Hindlimb muscle (tissue), 1 donor: ENCODE measurements at places on chromosomes 2 and 18. TPM values are rescaled to one million over a fixed set of nuclear protein-coding genes. Genes with fewer than 3 reads are reported as not detected.

The ID2 gene
- 26.7 TPM for polyA plus RNA-seq

The ARMC9 gene
- polyA plus RNA-seq = 6.3 TPM

The TOGARAM2 gene
- 0.83 TPM for polyA plus RNA-seq

GRCh38 chr2:216777637-216778273 lies 82.1 kb downstream of the TNP1 start:
- no peak for DNase-seq

DNA sequence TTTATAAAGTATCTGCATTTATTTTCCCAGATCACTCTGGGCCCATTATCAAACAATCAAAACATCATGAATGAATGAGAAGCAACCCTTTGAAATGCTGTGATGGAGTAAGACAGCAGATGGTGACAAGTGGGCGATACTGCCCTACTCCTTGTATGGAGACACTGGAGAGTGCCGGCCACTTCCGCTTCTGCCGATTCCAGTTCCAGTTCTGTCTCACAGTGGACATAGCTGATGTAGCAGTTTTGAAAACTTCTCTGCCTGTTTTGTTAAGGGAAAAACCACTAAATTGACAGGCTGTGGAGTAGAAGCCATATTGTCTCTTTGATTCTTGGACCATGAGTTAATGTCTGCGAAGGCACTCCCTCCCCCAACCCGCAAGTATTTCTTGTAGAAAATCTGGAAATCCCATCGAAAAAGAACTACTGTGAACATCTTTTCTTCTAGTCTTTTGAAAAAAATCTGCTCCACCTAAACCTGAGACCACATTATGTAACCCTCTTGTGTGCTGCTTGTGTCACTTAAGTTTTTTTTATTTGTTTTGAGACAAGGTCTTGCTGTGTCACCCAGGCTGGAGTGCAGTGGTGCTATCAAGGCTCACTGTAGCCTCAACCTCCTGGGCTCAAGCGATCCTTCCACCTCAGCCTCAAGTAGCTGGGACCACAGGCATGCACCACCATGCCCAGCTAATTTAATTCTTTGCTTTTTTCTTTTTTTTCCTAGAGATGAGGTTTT lies 133.5 kb downstream of the TANC1 start:
- no peak for DNase-seq

DNA sequence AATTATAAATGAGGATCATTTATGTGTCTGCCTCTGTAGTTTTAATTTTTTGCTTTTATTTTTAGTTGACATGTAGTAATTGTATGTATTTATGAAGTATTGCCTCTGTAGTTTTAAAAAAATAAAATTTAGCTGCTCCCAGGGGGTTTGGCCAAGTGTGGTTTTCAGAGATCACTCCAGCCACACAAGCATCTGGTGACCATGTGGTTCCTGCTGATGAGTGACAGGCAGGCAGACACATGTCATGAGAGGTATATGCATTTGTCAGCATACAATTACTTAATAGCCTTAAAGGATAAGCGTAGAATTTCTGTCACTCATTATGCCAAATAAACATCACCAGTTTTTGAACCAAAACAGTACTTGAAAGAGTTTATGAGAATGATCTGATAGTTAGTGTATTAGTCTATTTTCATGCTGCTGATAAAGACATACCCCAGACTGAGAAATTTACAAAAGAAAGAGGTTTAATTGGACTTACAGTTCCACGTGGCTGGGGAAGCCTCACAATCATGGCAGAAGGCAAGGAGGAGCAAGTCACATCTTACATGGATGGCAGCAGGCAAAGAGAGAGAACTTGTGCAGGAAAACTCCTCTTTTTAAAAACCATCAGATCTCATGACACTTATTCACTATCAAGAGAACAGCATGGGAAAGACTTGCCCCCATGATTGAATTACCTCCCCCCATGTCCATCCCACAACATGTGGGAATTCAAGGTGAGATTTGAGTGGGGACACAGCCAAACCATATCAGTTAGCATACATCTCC lies 29.6 kb downstream of the MREG start:
- DNase-seq = no peak

DNA sequence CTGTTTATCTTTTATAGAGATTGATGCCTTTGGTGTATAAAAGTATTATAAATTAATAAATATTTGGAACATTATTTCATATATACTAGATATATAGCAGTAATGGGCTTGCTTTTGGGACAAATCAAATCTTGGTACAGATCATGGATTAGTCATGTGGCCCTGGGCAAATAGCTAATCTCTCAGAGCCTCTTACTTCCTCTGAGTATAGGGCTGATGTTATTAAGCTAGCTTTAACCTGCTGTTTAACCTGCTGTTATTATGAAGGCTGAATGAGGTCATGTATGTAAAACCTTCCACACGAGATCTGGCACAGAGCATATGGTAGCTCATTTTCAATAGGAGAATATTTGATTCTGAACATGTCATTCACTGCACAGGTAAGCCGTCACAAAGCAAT lies 5.7 kb downstream of the ITGB6 start:
- no peak for DNase-seq

DNA sequence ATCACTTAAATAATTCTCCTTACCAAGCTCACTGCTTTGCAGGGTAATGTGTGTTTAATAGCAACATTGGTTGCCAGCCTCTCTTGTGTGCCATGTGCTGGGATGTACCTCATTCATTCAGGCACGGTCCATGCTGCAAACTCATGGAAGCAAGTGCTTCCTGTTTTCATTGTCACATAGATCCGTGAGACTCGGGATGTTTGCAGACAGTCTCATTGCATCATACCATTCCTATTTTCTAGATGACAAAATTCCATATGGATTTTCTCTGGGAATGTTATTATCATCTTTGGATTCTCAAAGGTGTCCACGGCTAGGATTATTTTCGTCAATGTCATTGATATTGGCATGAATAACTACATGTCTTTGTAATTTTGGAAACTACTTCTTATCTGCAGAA lies 60.0 kb upstream of the HDAC4 start:
- no peak for DNase-seq

DNA sequence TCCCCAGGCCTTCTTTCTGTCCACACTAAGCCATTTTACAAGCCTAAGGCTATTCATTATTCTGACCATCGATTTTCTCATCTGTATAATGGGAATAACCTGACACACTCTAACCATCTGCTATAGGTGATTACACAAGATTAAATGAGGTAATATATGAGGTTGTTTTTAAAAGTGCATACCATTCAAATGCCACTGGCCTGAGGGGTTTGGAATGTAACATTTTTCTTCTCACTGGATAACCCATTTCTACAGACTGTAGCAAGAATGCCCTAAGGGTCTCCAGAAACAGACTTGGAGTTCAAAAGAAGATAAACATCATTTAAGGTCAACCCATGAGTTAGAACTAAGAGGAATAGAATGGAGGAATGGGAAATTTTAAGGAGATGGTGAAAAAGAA lies 111.7 kb upstream of the SETBP1 start:
- DNase-seq = no peak

- DNase-seq = peak; percentile 6
Observed at GRCh38 chr2:170361090-170361936, 183.4 kb downstream of the MYO3B start.

DNA sequence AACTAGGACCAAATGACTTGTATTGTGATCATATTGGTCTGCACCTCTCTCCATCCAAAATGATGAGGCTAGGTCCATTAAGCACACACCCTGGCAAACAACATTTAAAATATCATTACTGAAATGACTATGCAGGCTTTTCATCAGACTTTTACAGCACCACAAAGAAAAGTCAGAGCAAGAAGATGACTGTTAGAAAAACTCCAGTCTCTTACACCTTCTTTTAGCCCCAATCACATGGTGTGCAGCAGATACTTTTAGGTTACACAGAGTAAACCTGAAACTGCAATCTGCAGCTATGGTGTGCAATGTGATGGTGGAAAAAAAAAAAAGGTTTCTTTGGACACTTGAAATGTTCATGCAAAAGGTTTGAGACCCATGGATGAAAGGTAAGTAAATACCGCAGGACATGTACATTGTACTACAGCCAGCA lies 5.4 kb upstream of the POLI start:
- no peak for DNase-seq

GRCh38 chr18:74416124-74416523 lies 41.0 kb downstream of the DIPK1C start:
- DNase-seq = no peak

- no peak for DNase-seq
Observed at GRCh38 chr2:124647663-124648062, 622.6 kb downstream of the CNTNAP5 start.
